ENCODE measurements at places on chromosomes 2 and 18.
A peak's percentile ranks its signal among the peaks of the same experiment; 100 is the strongest.

- DNase-seq: no peak
Observed at GRCh38 chr18:48385596-48385995, 23.6 kb downstream of the ZBTB7C start.

DNA sequence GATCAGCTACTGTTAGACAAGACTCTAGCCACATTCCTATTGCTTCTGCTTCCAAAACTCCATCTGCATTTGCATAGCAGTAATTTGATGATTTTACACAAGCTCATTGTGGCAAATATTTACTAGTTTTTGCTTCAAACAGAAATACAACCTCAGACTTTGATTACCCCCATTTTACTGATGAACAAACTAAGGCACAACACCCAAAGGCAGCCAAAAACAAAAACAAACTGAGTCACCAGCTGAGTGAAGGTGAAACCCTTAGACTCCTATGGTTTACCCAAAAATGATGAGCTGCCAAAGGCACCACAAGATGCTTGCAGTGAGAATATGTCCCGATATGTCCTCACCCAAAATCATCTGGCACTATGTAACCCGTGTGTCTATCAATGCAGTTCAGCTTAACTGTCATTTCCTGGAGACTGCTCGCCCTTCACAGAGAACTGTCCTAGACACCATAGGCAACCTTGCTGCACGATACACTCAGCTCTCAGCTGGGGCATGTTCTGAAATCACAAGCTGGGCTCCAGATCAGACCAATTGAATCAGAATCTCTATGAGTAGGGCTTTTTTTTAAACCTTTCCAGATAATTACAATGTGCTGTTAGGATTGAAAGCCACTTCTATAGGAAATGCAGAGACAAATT lies 4.1 kb upstream of the EVA1A start:
- DNase-seq: no peak

GRCh38 chr2:235877275-235877802 lies 290.8 kb downstream of the GBX2 start:
- no peak for DNase-seq

DNA sequence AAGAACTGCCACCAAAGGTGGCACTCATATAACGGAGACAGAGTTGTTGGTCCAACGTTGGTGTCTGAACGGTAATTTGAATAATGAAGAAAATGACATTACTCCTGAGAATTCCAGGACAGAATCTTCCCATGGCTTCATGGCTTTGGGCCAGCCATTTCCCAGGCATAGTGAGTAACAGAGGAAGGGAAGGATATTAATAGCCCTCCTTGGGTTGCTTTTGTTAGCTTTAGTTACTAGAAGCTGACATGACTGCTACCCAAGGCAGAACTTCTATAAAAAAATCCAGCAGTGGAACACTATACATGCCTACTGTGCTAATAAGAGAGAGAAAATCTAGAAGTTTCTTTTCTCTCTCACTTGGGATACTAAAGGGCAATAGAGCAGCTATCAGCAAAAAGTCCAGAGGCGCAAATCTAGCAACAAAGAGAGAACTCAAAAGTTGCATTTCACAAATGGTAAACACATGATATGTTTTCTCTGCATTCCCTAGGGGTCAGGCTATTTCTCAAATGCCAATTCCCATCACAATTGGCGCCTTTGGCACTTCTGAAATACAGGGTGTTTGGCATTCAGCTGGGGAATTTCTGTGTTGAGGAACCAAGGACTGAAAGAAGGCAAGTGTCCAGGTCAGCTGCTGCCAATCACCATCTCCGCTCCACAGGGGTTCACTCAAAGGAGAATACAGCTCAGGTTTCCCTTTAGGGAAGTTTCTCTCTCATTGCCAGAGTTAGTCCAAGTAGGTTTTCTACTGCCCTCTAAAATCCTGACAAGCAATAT lies 160.8 kb upstream of the KYNU start:
- DNase-seq: peak; percentile 77

DNA sequence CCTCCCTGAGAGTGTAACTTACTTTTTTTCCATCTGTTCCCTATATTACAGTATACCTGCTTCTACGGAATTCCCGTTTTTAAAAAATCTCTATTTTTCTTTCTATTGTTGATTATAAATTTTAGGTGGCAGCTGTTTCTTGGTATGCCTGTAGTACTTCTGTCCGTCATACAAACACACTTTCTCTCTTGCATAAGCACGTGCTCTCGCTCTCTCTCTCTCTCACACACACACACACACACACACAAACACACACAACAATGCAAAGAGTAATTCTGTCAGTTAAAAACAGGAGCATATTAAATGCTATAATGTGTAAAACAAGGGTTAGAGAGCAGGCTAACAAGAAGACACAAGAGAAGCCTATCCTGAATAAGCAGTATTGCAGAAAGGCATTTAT lies 140.5 kb downstream of the THADA start:
- no peak for DNase-seq

- DNase-seq: peak; percentile 87
Observed at GRCh38 chr2:134238371-134238770, 15.5 kb upstream of the MGAT5 start.

DNA sequence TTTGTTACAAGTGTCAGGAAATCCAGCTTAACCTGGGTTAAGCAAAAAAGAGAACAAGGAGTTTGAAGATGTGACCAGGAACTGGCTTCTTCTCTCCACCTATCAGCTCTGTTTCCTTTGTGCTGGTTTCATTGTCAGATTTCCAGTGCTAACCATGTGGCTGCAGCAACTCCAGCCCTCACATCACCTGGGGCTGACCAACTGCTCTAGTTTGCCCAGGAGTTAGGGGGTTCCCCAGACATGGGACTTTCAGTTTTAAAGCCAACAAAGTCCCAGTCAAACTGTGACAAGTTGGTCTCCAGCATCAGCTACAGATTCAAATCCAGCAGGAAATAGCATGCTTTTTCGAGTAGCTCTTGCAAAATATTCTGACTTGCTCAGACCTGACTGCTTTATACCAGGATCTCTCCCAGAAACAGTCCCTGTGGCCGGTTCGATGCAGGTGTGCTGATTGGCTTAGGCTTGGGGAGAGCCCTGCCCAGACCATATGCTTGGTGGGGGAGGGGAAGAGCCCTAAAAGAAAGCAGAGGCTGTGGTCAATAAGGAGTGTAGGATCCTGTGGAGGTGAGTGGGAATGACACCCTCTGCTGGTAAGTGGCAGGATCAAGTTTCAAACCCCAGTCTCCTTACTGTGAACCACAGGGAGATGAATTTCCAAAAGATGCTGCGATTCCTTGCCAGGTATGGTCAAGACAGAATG lies 49.5 kb downstream of the KCNE4 start:
- peak; percentile 62 for DNase-seq

DNA sequence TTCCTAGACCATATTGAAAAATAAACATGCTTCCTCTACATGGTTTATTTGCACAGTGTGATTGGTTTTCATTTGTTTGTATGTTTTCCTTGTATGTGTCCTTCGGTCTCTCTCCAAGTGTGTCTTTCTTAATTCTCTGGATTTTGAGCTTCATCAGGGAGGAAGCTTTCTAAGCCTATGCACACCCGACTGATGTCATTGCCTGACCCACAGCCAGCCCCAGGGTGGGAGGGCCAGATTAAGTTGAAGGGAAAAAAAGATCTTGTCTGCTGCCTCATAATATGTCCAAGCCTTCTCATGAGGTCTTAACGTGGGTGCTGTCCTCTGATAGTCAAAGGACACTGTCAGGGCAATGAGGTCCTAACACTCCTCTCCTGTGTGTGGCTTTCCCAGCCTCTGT lies 115.2 kb downstream of the MARCHF4 start:
- peak; percentile 6 for DNase-seq

GRCh38 chr18:62325806-62326645 lies 916 bp downstream of the TNFRSF11A start:
- peak; percentile 26 for DNase-seq

DNA sequence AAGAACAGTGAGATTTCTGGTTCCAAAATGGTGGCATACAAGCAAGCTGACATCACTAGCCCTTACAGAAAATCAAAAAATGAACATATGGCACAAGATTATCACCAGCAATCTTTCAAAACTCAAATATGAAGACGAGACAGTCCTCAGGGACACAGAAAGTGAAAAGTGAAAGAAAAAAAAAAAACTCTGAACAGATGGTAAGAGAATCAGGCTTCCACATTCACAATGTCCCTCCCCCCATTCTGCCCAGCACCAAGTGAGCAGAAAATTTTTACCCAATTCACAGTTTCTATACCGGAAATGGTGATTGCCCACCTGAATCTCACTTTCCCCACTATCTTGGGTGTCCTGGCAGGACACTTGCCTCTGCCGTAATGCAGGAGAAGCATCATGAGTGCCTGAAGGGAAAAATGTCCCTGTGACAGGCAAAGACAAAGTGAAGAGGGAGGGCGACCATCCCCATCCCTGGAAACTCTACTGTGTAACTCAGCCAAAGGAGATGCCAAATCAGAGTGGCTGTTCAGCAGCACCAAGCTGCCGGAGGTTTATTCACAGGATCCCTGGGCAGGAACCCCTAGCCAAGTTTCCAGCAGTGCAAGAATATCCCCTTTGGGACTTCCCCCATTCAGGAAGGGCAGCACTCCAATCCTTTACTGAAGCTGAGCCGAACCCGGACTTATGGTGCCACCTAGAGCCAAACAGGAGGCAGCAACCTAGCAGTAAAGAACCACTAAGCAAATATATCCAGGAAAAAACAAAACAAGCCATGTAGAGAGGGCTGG lies 312.2 kb downstream of the LRATD1 start:
- no peak for DNase-seq

- no peak for DNase-seq
Observed at GRCh38 chr2:62307469-62308389, 111.8 kb downstream of the B3GNT2 start.

DNA sequence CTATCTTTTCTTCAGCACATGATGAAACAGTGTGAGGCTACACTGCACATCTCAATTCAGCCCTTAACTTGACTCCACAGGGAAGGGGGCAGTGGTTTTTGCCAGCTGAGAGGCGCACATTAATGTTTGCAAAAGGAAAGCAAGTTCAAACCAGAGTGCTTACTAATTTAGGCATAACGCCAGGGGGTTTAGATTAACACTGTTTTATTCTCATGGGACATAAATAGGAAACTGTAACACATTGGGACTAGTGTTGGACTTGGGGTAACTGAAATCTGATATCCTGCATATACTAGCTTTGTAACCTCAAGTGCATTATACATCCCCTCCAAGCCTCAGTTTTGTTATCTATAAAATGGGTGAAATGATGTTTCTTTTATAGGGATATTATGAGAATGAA lies 821.2 kb upstream of the ID2 start:
- DNase-seq: no peak

GRCh38 chr2:19352946-19353720 lies 5.3 kb downstream of the OSR1 start:
- DNase-seq: no peak

GRCh38 chr2:61205132-61205531 lies 43.1 kb downstream of the C2orf74 start:
- DNase-seq: no peak
